Activated naive CD4-positive, alpha-beta T cell treated with anti-CD3 and anti-CD28 coated beads, Interleukin-2, amount 50 U/mL, for 16 hours (primary cell): ENCODE measurements at places on chromosomes 5 and 9.

- DNase-seq = no peak
Observed at GRCh38 chr5:76679231-76679630, 36.7 kb upstream of the F2R start.

DNA sequence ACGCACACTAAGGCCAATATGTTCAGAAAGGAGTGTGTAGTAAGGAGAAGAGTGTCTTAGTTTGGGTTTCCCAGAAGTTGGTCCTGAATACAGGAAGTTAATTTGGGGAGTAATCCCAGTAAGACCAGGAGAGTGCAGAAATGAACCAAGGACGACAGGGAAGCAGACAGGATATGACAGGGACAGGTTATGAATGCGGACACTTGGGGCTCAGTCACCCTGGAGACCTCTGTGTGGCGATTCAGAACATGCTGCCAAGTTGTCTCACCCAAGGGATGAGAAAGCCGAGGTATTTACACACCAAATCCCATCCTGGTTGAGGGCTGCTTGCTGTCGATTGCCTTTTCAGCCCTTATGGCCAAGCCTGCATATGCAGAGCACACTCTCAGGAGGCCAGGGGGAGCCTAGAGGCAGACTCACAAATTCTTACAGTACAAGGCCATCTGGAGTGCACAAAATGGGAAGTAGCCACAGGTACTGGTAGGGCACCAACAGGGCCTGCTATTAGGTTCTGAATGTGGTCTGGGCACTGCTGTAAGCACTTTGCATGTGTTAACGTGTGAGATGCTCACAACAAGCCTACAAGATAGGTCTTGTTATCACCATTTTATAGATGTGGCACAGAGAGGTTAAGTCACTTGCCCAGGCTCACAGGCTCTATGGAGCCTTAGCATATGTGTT, 233.1 kb upstream of the ANKRD55 start:
- no peak for DNase-seq

- no peak for DNase-seq
Observed at GRCh38 chr5:112407240-112407639, 11.8 kb downstream of the EPB41L4A start.

GRCh38 chr9:16414451-16414850, 456.0 kb downstream of the BNC2 start:
- no peak for DNase-seq

GRCh38 chr9:124781967-124782660, 5.2 kb downstream of the OLFML2A start:
- DNase-seq = no peak

DNA sequence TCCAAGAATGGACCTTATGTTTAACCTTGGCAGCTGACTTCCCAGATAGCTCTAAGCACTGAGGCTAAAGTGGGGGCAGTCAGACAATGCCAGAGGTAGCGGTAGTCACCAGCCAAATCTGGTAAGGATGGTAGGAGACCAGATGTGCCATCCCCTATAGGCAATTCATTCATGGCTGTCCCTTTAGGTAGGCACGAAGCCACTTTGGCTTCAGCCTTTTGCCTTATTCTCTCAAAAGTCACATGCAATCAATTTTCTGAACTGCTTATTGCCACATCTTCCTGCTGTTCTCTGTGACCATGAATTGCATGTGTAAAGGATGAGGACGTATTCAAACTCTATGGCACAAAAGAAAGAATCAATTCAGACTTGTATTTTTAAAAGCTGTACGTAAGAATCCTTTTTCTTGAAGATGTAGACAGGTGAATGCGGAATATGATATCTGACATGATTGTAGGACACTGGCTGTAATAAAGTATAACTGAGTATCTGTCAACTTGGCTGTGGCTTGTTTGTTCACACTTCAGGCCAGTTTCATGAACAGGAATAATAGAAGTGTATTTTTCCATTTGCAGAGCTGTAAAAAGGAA, 611.7 kb downstream of the NR2F1-AS1 start:
- no peak for DNase-seq

DNA sequence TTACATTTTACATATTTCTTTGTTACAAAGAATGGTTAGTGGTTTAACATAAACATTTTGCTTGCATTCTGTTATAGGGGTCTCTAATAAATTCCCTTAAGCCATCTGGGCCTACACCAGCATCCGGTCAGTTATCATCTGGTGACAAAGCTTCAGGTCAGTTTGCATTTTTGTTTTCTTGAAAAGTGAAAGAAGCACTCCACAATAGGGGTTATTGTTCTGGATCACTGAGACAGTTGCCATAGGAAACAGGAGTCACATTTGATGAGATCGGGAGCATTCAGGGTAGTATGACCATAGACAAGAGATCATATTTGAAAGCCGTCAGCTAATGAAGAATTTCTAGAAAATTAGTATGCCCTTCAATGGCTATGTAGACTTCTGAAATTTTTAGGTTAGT, 63.6 kb downstream of the NUP214 start:
- DNase-seq = no peak

DNA sequence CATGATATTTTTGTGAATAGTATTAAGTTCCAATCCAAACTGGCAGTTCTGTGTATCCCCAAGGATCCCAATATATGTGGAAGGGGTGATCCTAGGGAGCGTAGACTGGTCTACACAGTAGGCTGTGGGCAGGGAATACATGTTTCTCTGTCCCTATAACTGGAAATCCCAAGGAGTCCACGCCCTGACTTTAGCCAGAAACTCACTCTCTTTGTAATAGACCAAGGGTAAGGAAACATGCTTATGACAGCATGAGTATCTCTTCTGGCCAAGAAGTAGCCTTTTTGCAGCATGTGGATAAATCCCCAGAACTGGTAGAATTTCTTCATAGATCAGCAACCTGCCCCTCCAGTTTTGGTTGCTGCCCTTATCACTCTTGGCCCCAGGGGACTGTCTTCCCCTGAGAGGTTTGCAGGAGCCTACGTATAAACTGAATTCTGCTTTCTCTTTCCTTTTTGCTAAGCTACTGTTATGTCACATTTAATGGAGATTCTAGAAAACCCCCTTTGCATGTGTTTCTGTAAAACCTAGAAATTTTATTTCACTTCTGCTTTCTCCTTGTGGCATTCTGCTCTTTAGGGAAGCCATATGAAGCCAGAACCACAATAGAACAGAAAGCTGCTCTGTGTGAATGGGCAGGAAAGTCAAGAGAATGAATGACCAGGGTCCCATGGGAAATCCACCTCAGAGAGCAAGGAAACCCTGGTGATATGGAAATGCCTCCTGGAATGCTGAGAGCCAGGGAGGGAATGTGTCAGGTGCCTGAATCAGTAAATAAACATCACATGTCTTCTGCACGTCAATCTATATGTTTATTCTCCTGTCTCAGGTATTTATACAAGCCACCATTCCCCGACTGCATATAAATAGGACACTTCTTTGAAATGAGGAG, 3.5 kb downstream of the IFNA2 start:
- DNase-seq = no peak

- no peak for DNase-seq
Observed at GRCh38 chr5:143541943-143542797, 138.7 kb upstream of the NR3C1 start.

- DNase-seq = no peak
Observed at GRCh38 chr5:98510143-98510985, 263.1 kb upstream of the RGMB start.

GRCh38 chr9:12809720-12810119, 34.9 kb downstream of the LURAP1L start:
- DNase-seq = no peak

DNA sequence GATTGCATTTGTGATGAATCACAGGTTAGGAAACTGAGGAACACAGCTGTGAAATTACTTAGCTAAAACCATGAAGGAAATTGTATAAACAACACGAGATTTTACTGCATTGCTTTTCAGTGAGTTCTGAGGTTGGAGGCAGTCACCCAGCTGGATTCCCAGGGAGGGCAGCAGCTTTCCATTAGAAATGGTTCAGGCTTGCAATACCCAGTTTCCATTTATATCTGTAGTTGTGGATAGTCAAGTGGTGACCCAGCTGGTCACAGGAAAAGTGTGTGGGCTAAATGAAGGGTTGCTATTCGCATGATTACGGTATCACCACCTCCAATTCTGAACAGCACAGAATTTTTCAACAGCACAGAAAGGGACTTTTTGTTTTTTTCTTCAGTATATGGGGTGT, 34.3 kb upstream of the SPATA31D4 start:
- DNase-seq = no peak

DNA sequence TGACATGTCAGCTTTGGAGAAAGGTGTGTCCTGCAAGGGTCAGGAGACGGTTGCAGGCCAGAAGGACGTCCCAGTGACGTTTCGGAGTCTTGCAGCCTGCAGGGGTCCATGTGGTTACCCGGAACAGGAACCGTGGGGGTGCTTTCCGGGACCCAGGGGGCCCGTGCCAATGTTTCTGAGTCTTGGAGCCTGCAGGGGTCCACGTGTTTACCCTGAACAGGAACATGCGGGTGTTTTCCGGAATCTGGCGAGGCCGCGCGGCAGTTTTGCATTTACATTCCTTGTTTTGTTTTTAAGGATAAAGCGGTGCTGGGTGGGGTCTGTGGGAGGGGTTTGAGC, 30.6 kb downstream of the NKD2 start:
- DNase-seq = no peak

GRCh38 chr5:147303976-147304375, 69.2 kb downstream of the STK32A start:
- DNase-seq = no peak

- no peak for DNase-seq
Observed at GRCh38 chr9:133591985-133592384, 17.2 kb downstream of the FAM163B start.

GRCh38 chr5:143397302-143398052, 6.0 kb downstream of the NR3C1 start:
- DNase-seq = no peak

GRCh38 chr9:82680179-82680935, 382.6 kb downstream of the RASEF start:
- no peak for DNase-seq

- no peak for DNase-seq
Observed at GRCh38 chr9:100472268-100472667, 681 bp upstream of the TMEFF1 start.

- DNase-seq = no peak
Observed at GRCh38 chr9:13278368-13279246, 885 bp downstream of the MPDZ start.

- DNase-seq = no peak
Observed at GRCh38 chr9:6944093-6944551, 186.3 kb downstream of the KDM4C start.

DNA sequence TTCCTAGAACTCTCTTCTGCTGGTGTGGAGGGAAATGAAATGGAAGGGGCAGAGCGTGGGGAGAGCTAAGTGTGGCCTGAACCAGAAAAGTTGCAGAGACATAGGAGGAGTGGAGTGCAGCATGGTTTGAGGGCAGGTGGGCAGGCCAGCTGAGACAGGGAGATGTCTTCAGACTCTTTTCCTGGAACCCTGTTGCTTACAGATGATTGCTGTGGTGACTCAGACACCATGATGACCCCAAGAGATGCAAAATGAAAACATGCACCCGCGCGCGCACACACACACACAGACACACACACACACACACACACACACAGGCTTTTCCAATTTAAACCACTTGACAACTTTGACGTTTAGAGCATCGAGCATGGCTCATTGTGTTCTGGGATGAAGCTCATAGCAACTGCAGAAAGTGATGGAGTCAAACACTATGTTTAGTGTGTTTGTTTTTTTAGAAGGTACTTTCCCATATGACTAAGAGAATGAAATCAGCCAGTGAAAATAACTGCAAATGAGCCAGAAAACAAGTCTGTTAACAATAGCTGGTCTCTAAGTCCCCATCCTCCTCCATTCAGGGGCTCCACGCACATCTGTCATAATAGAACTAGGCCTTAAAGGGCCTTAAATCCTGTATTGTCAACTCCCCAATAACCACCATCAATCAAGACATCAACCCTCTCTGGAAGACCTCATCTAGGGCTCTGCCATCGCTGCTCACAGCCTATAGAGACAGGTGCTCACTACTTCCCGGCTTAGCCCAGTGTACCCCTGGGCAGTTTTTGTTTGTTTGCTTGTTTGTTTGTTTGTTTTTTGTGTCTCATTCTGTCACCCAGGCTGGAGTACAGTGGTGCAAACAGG, 9.6 kb downstream of the TMOD1 start:
- no peak for DNase-seq

DNA sequence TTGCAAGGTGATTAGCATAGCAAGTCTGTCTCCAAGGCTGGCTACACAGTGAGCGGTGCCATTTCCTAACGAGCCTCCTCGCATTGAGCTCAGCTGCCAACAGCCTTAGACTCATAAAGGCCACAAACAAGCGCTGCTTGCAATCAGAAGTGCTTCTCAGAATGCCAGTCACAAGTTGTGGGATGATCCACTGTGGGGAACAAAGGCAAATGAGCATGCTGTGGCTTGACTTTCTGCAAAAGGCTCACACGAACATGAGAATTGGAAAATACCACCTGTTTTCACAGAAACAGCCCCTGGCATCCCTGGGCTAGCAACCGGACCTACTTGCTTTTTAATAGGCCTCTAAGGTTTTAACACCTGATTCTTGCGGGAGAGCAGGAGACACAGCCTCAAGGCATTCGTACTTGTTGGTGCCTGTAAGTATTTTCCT, 215.5 kb downstream of the FANCC start:
- DNase-seq = no peak

- DNase-seq = no peak
Observed at GRCh38 chr5:40405996-40406740, 273.5 kb upstream of the PTGER4 start.

GRCh38 chr9:126146254-126147145, 180.1 kb upstream of the MVB12B start:
- no peak for DNase-seq

DNA sequence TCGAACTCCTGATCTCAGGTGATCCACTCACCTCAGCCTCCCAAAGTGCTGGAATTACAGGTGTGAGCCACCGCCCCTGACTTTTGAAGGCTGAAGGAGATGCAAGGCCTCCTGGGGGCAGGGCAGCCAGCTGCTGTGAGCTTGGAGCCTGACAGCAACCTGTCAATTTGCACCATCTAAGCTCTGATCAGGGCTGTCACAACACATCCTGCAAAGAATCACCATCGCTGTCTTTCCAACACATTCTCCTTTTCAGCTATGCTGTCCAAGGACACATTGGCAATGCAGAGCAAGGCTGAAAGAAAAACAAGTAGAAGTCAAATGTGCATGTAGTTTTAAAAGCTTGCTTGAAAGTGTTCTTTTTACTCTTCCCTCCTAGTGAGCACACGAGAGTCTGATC, 54.6 kb downstream of the GNA14 start:
- DNase-seq = no peak

DNA sequence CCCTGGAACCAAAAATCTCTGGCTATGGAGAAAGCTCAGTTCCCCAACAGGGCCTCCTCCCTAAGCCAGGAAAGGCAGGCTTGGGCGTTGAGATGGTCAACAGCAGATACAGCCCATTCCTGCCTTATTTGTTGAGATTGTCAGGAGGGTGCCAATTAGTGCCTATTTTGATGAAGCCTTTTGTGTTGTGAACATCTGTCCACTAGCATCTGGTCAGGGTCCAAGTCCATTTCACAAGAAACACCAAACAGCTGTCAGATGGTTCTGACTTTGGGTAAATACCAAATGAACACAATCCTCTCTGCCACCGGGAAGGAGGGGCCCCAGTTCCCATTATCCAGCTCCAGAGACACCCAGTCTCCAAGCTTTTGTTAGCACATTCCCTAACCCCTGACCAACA, 19.9 kb downstream of the SEMA6A start:
- no peak for DNase-seq
